Occipital lobe (tissue), 3 donors: ENCODE measurements at places on chromosomes 16 and 17. TPM values are rescaled to one million over a fixed set of nuclear protein-coding genes. Genes with fewer than 3 reads are reported as not detected.

Gene FGF11
- total RNA-seq, result 18.2 TPM

Gene PABPN1L
- not detected for total RNA-seq

Gene EFNB3
- 13.7 TPM for total RNA-seq

DNA sequence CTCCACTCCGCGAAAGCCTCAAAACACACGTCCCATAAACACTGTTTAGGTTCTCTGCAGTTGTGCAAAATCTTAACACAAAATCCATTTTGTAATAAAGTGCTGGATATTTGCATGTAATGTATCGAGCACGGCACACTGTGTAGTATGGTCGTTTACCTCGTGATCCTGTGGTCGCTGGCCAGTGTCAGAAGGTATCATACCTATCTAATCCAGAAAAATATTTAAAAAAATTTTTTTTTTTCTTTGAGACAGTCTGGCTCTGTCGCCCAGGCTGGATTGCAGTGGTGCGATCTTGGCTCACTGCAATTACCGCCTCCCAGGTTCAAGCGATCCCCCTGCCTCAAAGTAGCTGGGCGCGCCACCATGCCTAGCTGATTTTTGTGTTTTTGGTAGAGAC is 996 bp downstream of the RPL38 start:
- DNase-seq, result no peak

DNA sequence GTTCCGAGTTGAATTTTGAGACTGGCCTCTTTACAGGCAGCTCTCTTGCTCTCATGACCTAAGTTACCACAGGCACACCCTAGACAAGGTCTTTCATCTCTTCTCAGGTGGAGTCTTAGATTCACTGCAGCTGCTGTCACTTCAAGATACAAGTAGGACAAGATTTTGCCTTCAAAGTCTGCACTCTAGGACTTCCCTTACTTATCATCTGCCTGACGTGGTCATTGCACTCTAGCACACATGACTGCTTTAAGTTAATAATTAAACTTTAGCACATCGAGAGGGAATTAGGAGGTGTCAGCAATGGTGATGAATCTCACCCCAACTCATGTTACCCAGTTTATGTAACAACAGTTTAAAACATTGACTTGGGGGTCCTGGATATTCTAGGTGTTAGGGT is 25.6 kb downstream of the RNF135 start:
- no peak for DNase-seq

DNA sequence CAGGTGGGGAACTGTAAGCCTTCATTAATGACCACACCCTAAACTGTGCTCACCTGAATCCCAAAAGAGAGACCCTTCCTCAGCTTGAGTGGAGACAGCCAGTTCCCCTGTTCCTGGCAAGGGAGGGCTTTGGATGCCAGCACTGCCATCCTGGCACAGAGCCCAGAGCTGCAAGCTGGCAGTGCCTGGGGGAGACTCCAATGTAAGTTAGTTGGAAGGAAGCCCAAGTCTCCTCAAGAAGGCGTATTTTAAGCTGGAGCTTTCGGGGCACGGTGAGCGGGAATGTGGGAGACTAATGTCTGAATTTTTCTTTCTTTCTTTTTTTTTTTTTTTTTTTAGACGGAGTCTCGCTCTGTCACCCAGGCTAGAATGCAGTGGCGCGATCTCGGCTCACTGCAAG is 4.7 kb downstream of the CDC42EP4 start:
- no peak for DNase-seq

DNA sequence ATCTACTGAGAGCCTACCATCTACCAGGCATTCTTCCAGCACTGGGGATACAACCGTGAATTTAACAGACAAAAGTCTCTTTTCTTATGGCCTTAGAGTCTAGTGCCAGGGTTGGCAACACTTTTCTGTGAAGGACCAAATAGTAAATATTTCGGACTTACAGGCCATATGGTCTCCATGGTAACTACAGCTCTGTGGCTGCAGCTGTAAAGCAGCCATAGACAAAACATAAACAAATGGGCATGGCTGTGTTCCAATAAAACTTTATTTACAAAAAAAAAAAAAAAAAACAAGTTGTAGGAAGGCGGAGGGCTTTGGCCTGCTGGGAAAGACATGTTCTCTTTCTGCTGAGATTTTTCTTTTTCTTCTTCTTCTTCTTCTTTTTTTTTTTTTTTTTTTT is 98.7 kb downstream of the ABCC12 start:
- DNase-seq, result no peak

GRCh38 chr17:50203604-50204345 is 2.3 kb upstream of the COL1A1 start:
- no peak for DNase-seq
